ENCODE measurements at places on chromosomes 5 and 9.

- no peak for DNase-seq
Observed at GRCh38 chr5:45725537-45725936, 29.4 kb upstream of the HCN1 start.

- DNase-seq: no peak
Observed at GRCh38 chr5:95949810-95950209, 11.8 kb downstream of the ELL2 start.

GRCh38 chr5:136155761-136156160, 23.1 kb downstream of the SMAD5 start:
- DNase-seq: no peak

GRCh38 chr5:96807075-96807654, 580 bp downstream of the ERAP1 start:
- peak; percentile 20 for DNase-seq

GRCh38 chr5:1202026-1202797, 817 bp downstream of the SLC6A19 start:
- no peak for DNase-seq

DNA sequence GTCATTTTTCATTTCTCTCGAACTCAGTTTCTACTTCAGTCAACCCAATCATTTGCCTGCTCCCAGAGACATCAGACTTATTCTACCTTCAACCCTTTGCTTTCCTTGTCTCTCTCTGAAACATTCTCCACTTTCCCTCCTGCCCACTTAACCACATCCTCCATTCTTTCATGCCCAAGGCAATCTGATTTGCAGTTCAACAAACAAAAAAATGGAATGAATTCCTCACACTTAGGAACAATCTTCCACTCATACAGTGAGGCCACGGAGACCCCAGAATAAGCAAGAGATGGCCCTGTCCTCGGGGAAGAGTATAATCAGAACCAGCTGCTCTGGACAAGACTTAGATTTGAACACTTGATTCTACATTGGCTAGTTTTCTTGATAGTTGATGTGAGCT, 180.5 kb downstream of the RFK start:
- no peak for DNase-seq

GRCh38 chr5:17329571-17329970, 112.1 kb downstream of the BASP1 start:
- DNase-seq: no peak

GRCh38 chr5:168337361-168337760, 45.9 kb downstream of the WWC1 start:
- no peak for DNase-seq

- no peak for DNase-seq
Observed at GRCh38 chr5:149450199-149450598, 71.1 kb upstream of the IL17B start.

- peak; percentile 6 for DNase-seq
Observed at GRCh38 chr9:84940294-84940693, 270.8 kb downstream of the NTRK2 start.

- no peak for DNase-seq
Observed at GRCh38 chr9:115439641-115440040, 321.7 kb upstream of the TNC start.

- no peak for DNase-seq
Observed at GRCh38 chr5:58544195-58544594, 38.7 kb upstream of the RAB3C start.

DNA sequence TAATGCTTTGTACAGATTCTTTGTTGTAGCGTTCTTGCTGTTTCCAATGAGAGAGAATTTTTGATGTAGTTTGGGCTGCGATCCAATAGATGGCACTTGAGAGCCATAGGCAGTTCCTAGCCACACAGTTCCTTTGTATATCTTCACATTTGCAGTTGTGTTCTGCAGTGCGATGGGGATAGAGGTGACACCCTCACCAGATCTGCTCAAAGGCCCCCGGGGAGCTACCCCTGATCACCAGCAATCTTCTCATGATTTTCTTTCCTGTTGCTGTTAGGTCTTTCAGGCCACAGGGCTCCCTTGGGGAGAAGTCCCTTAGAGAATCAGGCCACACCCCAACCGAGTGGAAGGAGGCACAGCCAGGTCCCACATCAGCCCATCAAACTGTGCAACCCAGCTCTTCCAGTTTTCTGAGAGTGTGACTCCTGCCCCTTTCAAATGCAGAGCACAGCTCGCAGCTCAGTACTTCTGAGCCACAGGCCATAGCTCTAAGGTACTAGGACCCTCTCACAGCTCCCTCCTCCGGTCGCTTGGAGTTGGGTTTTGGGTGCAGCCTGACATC, 353.7 kb downstream of the SLCO4C1 start:
- DNase-seq: peak; percentile 15

GRCh38 chr5:78361631-78361993, 1.2 kb downstream of the SCAMP1 start:
- DNase-seq: no peak

DNA sequence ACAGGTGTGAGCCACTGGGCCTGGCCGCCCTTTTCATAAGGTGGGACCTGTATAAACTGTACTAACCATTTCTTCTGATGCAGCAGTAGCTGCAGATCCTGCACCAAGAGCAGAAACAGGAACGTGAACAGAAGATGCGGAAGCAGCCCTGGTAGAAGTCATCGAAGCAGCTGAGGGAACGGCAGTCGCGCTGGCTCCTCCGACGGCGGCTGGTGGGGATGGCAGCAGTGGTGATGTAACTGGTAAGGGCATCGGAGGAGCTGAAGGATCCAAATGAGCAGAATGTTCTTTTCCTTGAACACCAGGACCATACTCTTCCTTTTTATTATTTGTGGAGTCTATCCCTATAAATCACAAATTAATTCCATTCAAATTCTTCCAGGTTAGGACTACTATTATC, 32.1 kb downstream of the POC5 start:
- DNase-seq: no peak

DNA sequence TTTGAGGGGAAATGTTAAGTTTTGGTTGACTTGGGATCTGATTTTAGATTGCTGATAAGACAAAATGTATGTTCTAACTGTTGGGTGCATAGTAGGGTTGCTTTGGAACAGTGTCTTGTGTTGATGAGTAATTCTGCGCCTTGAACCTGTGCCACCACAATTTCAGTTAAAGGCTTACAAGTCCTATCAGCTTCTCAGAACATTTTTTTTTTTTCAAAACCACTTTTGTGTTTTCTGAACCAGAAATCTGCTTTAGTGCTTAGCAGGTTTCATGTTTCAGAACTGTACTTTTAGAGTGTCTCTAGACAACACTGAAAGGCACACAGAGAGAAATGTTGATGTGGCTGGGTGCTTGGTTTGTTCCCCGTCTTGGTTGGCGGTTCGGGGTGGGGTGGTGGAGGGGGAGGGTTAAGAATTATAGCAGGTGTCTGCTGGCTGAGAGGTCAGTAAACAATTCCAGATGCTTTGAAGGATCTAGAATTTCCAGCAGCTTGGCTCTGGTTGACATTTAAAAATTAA, 84.6 kb downstream of the ANKRD55 start:
- DNase-seq: no peak

- no peak for DNase-seq
Observed at GRCh38 chr9:130537346-130538050, 41.9 kb upstream of the FUBP3 start.

- no peak for DNase-seq
Observed at GRCh38 chr5:151222790-151223446, 974 bp downstream of the CCDC69 start.

GRCh38 chr9:134936346-134937163, 18.8 kb upstream of the FCN1 start:
- no peak for DNase-seq

DNA sequence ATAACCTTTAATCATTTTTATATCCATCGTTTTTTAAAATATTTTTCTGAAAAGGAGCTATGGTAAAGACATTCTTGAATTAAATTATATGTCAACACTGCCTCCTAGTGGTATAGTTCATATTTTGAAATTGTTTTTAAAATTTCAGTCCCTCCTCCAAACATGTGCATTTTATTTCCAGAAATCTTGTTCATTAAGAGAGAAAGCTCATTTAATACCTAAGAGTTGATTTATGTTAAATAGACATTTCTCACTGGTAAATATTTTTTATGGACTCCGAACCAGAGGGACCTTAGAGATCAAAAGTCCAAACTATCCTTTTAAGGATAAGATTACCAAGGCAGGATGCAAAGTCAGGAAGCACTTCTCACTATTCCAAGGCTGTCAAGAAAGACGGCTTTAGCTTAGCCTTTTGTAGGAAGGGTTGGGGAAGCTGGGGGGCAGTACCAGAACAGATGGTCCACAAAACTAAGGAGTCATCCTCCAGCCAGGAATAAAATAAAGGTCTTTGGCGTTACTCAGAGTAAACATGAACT, 21.6 kb downstream of the BHMT start:
- peak; percentile 49 for DNase-seq

DNA sequence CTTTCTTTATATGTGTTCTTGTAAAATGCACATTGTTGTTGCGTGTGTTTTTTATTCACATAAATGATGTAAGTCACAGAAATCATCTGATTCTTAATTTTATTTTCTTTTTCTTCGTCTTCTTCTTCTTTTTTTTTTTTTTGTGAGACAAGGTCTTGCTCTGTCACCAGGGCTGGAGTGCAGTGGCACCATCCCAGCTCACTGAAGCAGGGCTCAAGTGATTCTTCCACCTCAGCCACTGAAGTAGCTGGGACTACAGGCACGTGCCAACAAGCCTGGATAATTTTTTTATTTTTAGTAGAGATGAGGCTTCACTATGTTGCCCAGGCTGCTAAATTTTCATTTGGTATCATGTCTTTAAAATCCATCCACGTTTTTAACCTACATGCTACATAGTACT, 28.5 kb upstream of the FANCC start:
- no peak for DNase-seq

DNA sequence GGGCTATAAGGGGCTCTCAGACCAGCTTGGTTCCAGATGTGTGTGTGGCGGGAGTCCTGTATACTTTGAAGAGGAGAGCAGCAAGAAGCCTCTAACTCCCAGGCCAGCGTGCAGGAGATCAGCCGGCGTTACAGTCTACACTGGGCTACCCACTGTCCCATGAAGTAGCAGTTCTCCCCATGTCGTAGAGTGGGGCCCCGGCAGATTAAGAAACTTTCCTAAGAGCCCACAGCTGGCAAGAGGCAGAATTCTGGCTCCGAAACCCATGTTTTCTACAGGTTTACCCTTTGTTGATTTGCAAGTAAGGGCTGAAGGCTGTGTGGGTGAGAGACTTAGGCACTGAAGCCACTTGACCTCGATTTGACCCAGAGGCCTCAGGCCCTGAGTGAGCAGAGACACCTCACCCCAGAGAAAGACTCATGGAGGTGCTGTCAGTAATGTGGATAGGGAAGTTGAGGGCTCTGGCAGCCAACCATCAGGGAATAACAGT, 881 bp upstream of the B4GALT1 start:
- DNase-seq: no peak

- DNase-seq: no peak
Observed at GRCh38 chr5:75460942-75461610, 50.4 kb downstream of the CERT1 start.

GRCh38 chr5:154197801-154198491, 7.4 kb downstream of the GALNT10 start:
- no peak for DNase-seq

GRCh38 chr5:133729800-133730199, 117.5 kb upstream of the FSTL4 start:
- no peak for DNase-seq

- no peak for DNase-seq
Observed at GRCh38 chr5:55037046-55037771, 13.2 kb downstream of the GZMK start.

DNA sequence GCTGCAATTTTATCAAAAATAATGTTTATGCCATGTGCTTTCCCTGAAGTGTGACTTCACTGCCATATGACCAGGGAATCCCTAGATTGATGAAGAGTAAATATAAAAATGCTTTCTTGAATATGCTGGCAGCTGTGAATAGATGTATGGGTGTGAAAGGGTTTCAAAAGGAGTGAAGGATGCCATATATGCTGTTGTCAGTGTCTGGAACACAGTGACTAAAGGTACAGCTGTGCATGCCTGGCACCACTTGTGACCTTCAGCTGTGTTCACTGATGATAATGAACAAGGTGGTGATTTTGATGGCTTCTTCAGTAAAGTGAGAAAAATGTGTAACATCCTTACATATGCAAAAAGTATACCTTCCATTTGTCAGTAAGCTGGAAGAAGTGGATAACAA, 69.7 kb downstream of the RAB24 start:
- no peak for DNase-seq

GRCh38 chr5:123444016-123444415, 20.8 kb upstream of the CEP120 start:
- DNase-seq: no peak

GRCh38 chr5:142012186-142012785, 541 bp downstream of the GNPDA1 start:
- no peak for DNase-seq

DNA sequence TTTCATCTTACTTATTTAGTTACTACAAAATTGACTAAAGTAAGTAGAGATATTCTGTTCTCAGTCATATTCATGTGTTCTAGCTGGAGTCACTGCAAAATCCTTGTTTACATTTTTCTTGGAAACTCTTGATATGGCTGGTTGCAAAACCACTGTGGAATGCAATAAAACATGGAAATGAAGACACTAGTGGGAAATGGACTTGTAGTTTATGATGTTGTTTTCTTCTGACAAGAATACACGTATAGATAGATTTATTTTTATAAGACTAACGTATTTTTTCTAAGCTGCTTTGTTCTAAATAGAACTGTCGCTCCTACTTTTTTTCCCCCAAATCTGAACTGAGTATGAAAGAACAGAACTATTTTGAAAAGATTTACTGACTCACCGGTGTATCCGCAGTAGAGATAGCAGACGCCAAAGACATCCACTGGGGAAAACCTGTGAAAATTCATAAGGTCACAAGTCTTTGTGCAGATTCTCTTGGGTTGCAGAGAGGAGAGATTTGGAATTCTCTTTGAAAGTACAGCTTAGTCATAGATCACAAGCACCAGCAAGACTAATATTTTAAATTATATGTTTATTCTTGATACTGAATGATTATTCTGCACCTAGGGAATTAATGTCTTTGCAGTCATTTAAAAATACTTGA, 119.6 kb upstream of the TAF11L2 start:
- no peak for DNase-seq

DNA sequence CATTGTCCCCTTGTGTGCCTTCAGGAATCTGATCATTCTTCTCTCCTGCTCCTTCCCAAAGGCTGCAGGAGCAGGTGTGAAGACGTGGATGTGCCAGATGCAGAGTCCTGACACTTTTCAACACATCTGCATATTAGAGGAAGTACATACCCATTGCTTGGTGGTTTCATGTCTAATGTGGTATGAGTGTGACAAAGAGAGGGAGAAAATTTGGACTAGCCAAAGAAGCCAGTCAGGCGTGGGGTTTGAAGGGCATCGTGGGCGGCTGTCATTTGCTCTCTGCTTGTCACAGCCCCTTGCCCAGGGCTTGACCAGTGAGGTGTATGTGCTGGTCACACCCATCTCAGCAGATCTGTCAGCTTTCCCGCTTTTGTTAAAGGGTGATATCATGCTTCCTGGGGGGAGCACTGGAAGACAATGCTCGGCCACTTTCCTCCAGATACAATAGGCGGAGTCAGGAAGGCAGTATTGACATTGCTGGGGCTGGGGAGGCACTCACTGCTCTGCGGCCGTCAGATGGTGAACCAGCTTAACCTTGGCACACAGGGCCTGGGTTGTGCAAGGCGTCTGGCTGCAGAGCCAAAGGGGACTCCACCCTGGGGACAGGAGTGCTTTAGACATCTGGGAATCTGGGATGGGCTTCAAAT, 8.6 kb downstream of the TEK start:
- peak; percentile 50 for DNase-seq

GRCh38 chr9:88966894-88967676, 24.2 kb upstream of the S1PR3 start:
- no peak for DNase-seq

- no peak for DNase-seq
Observed at GRCh38 chr9:83034587-83034986, 28.4 kb downstream of the RASEF start.

GRCh38 chr5:63127054-63127453, 548.4 kb downstream of the LRRC70 start:
- peak; percentile 54 for DNase-seq

Data from HS-5 (cell line).